SW 1271 (cell line): ENCODE measurements at places on chromosomes 11 and 22.

GRCh38 chr22:19129871-19130270 lies 1.2 kb upstream of the TSSK2 start:
- no peak for DNase-seq

DNA sequence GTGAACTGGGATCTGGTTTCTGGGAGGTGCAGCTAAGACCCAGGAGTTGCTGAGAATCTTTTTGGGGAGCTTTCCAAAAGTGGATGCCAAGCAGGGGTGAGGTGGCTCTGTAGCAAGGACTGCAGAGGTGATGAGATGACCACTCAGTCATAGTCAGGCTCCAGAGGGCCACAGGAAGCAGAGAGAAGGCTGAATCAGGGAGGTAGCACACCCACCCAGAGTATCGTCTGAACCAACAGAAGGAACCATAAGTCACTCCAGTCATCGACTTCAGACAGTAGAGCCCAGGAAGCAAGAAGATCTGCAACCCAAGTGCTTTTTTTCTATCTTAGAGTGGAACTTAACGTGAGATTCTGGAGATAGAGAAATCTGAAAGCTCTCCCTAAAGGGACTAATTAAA lies 335.7 kb upstream of the MPPED2 start:
- no peak for DNase-seq

- DNase-seq, result no peak
These were observed 502.4 kb downstream of the MIAT start for GRCh38 chr22:27159716-27160295.

GRCh38 chr11:31127290-31127689 lies 242.2 kb downstream of the DCDC1 start:
- DNase-seq, result no peak

DNA sequence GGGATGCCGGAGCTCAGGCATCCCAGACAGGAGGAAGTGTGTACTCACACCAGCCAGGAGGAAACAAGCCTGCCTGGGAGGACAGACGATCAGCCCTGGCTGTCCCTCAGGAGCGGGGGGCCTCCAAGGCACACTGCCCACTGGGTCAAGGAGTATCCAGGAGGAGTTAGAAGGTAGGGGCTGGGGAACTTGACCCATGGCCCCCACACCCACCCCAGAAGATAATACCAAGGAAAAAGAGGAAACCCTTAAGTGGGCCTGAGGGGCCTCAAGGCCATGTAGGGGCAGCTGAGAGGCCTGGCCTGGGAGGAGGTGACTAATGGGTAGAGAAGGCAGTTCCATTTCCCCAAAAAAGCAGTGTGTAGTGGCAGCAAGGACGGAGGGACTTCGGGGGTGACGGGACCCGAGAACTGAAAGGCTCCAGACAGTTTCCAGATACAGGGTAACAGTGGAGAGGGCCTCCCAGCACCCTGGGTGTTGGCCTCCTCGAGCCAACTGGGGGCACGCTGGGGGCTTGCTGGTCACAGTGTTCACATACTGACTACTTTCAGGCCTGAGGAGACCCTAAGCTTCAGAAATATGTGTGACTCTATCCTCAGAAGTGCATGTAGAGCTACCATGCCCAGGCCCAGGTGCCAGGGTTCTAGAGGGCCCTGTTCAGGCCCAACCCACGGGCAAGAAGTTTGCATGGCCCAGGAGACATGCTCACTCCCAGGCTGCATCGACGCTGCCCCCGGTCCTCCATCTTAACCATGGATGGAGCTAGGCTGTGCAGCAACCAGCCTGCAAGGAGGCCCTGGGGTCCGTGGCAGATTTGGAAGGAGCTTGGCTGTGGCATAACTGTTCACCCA lies 75.7 kb upstream of the PITPNB start:
- DNase-seq, result no peak
